GM10248 (cell line): ENCODE measurements at places on chromosomes 6 and 20.

DNA sequence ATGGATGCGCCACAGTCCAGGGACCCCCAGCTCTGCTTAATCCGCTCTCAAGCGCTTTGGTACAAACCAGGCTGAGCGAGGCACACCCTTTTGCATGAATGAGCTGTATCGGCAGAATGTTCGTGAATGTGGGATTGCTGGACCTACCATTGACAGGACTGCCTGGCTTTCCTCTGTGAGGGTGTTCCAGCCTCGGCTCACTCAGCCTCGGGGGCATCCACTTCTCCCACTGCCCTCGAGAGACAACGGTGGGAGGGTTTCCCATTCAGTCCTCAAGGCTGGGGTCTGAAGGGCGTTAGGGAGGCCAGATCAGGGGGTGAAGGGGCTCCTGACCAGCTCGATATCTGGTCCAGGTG lies 17.4 kb downstream of the MDFI start:
- DNase-seq = no peak

DNA sequence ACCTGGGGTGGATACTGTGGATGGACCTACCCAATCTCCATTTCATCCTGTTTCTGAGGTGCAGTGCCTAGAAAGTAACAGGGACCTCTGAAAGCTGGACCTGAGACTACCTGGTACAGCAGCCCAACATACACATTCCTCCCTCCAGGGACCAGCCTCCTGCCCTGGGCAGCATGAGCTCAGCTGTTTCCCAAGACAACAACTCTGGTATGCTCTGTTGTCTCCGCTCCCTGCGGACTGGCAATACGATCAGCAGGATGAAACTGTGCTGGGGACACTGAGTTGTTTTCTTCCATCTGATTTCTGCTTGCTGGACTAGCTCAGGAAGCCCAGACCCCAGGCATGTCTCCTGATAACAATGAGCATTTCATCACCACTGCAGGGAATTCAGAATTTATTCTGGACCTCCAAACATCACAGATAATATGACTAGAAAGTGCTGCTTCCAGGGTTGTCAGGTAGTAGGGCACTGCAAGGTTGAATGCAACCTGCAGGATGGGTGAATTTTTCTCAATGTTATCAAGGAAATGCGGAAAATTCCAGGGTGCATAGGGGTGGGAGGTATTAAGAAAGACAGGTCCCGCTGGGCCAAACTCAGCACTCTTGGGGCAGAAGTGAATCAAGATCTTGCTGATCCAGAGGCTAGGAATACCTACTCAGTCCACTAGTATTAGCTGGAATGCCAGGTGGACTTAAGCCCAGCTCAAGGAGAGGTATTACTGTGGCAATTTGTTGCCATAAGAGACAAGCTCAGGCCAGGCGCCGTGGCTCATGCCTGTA lies 38.9 kb upstream of the SLC4A11 start:
- no peak for DNase-seq

- no peak for DNase-seq
These were observed 21.6 kb downstream of the SASH1 start for GRCh38 chr6:148364056-148364824.

DNA sequence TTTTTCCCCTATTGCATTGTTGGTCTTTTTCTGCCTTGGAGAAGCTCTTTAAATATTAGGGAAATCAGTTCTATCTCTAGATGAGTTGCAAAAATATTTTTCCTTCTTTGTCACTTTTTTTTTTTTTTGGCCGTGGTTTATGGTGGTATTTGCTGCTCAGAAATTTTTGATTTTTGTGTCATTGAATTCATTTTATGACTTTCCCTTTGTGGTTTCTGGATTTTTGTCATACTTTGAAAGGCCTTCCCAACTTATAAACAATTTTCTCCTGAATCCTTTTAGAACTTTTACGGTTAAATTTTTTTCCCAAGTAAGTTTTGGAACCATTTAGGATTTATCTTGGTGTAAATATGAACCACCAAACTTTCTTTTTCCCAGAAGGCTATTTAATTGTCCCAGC lies 145.6 kb downstream of the GJA10 start:
- no peak for DNase-seq

- peak; percentile 55 for DNase-seq
These were observed 17.7 kb upstream of the CCDC167 start for GRCh38 chr6:37517411-37517812.

DNA sequence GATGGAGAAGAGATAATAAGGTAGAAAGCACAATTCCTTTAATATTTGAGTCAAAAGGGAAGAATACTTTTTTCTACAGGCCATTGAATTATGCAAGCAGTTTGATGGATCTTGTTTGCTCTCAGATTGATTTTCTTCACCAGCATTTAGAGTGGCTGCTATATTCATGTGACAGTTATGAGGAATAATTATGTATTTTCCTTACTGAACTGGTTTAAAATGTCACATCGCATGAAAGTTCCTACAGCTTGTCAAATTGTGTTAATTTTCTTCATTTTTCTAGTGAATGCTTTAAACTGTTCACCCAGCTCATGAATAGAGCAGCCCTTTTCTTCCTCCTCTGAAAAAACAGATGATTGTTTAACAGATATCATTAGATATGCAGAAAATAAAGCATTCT lies 37.4 kb upstream of the TPD52L1 start:
- no peak for DNase-seq

GRCh38 chr20:33450867-33451266 lies 7.3 kb upstream of the SNTA1 start:
- no peak for DNase-seq

GRCh38 chr6:111798281-111798725 lies 74.9 kb downstream of the FYN start:
- DNase-seq = no peak

GRCh38 chr6:54361188-54361587 lies 52.9 kb downstream of the TINAG start:
- no peak for DNase-seq
